GM12892 (cell line): ENCODE measurements at places on chromosomes 6 and 20.

DNA sequence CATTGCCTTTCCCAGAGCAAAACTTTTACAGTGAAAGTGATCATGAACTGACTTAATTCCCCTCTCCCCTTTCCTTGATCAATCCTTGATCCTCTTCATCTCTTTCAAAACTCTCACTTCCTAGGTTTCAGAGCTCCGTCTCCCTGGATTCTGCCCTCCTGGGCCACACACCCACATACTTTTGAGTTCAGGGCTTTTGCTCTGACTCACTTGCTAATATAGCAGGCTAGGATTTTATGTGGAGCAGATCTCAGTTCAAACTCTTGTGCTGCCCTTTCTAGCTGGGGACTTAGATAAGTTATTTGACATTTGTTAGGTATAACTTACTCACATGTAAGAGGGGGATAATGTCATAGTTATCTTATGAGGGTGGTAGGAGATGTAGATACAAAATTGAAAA lies 109.1 kb upstream of the MLIP start:
- DNase-seq, result no peak

- DNase-seq, result no peak
Observed at GRCh38 chr20:34069341-34070078, 42.5 kb downstream of the EIF2S2 start.

GRCh38 chr6:166360243-166361076 lies 18.1 kb upstream of the SFT2D1 start:
- DNase-seq, result no peak

- DNase-seq, result no peak
Observed at GRCh38 chr20:889932-890463, 26.1 kb downstream of the ANGPT4 start.

GRCh38 chr20:61879303-61879620 lies 186.4 kb downstream of the TAF4 start:
- DNase-seq, result no peak

GRCh38 chr6:150410906-150411305 lies 42.1 kb downstream of the IYD start:
- no peak for DNase-seq

GRCh38 chr20:50645253-50646068 lies 45.9 kb downstream of the RIPOR3 start:
- no peak for DNase-seq

GRCh38 chr6:134826889-134827737 lies 122.8 kb downstream of the ALDH8A1 start:
- DNase-seq, result no peak

DNA sequence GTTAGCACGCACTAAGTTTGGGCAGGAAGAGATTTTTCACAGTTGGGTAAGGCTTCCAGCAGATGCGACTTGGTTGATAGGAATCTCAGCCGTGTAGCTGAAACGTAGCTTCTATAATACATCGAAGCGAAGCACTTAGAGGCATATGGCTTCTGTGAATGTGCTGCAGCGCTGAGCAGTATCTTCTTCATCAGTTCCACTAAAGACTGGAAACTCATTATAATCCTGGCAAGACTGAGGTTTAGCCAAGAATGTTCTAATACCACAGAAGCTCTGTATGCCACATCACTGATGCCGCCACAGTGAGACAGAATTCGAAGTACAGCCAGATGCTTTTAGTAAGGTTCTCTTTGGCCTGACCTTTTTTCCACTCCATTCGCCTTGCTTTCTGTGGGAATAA lies 680.2 kb upstream of the AGPAT4 start:
- DNase-seq, result no peak

- DNase-seq, result no peak
Observed at GRCh38 chr20:40176098-40176841, 512.8 kb downstream of the MAFB start.

GRCh38 chr6:109194880-109195279 lies 99.6 kb downstream of the CEP57L1 start:
- no peak for DNase-seq

GRCh38 chr6:105326216-105326615 lies 76.7 kb downstream of the PREP start:
- no peak for DNase-seq

GRCh38 chr6:131460614-131461000 lies 112.4 kb upstream of the ARG1 start:
- DNase-seq, result no peak

DNA sequence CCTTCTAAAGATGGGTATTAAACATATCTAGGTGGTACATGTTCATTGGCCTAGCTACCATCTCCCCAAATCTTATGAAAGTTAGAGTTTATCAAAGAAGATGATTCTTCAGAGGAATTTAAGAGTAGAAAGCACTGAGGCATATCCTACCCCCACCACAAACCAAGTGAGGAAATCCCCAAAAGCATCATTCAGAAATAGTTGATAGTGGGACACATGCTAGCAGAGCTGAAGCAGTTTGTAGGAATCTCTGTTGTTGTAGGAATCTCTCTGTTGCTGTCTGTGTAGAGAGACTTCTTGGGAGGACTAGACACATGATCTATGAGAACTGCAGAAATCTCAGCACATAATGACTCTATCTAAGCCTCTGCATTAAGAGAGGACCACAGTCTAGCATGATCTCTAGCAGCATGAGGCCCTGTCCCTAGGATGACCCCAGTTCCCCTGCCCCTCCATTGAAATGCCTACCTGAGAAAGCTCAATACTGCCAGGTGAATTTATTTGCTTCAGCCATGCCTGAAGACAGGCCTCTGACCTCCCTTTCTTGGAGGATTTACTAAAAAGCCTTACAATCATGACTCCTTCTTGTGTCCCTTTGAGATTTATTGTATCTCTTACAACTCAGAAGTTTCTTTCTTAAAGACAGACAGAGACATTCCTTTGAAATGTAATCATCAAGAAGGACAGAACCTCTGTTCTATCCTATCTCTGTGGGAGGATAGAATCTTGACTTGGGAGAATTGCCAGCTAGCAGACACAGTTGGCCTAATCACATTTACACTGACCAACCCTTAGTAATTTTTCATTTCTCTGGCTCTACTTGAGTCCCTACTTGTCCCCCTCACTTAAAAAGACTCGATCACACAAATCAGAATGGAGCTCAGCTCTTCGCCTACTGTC lies 582.4 kb downstream of the PHF3 start:
- DNase-seq, result no peak

GRCh38 chr20:23269954-23270353 lies 80.6 kb upstream of the NXT1 start:
- DNase-seq, result no peak

DNA sequence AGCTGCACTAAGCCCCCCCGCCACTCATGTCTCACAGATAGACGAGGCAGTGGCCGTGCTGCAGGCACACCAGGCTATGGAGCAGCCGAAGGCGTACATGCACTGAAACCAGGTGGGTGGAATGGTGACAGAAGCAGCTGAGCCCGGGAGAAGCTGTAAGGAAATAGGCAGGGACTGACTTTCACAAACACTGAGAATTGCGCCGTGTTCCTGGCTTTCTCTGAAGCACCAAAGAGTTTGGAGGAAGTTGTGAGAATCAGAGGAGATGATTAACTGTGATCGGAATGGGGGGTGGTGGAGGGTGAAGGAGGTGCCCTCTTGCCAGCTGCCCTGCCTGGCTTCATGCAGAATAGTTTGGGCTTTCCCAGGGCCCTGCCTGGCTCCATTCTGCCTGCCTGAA lies 21.6 kb downstream of the TOMM34 start:
- no peak for DNase-seq

DNA sequence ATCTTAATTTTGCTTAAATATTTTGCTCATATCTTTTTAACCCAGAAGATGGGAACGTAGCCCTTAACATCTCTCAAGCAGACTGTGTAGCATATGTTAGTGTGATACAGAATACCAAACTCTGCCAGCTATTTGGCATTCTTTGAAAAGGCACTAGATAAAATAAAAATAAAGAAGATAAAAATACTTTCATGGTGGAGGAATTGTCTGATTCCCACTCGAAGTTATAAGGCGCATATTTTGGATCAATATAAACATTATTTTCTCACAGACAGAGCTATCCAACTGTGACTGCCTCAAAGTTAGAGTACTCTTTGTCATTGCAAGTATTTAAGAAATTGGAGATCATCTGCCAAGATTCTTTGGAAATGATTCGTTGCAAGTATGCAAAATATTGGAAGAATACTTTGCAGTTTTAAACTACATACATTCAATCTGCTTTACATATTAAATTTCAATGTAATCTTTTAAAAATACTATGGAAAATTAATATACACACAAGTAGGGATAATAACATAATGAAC lies 10.8 kb upstream of the EEF1E1 start:
- no peak for DNase-seq

GRCh38 chr6:134631398-134631924 lies 313.5 kb upstream of the SGK1 start:
- no peak for DNase-seq

GRCh38 chr6:170440437-170440836 lies 112.7 kb downstream of the PSMB1 start:
- no peak for DNase-seq

GRCh38 chr6:142871910-142872331 lies 73.1 kb downstream of the HIVEP2 start:
- DNase-seq, result no peak

DNA sequence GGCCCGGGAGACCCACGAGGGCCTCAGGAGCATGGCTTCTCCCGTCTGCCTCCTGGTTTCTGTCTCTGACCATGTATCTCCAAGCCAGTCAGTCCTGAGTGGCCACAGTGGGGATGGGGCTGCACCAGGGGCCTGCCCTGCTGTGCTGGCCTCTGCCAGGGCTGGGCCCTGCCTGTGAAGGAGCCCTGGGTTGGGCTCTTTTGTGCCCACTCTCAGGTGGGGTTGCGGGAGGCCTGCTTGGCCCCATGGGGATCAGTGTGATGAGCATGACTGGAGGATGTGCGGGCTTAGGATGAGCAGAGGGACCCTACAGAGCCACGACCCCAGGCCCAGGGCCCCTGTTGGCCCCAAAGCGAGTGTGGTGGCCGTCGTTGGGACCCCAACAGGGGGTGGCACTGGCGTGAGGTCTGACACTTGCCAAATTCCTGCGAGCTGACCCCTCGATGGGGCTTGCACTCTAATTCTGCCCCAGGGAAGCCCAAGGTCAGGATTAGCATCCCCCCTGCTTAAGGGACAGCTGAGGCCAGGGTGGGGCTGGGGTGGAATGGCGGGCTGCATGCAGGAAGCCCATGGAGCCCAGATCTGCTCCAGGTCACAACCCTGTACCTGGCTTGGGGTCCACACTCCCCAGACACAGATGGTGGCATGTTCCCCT lies 90.0 kb upstream of the BHLHE23 start:
- DNase-seq, result no peak

GRCh38 chr20:33070111-33071053 lies 9.1 kb upstream of the BPIFB4 start:
- no peak for DNase-seq

GRCh38 chr20:41927655-41928054 lies 309.5 kb upstream of the CHD6 start:
- no peak for DNase-seq

- no peak for DNase-seq
Observed at GRCh38 chr6:30267423-30267822, 54.2 kb upstream of the TRIM26 start.

- no peak for DNase-seq
Observed at GRCh38 chr6:79672631-79673111, 41.5 kb downstream of the SH3BGRL2 start.
